M059J (cell line): ENCODE measurements at places on chromosomes 1 and 21.

GRCh38 chr1:109823543-109824348, 60.0 kb upstream of the EPS8L3 start:
- DNase-seq = peak; percentile 92

DNA sequence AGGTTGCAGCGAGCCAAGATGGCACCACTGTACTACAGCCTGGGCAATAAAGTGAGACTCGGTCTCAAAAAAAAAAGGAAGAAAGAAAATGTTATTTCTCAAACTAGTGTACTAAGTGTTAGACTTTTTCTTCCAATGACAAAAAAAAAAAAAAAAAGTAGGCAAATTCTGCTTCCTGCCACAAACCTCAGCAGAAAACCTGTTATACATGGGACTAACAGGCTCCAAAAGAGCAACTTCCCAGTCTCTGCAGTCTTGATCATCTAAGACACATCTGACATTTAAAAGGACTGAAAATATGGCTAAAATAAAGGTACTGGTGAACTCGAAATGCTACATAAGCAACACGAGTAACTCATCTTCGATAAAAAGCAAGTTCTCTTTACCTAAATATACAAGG, 59.6 kb downstream of the HSF2BP start:
- DNase-seq = no peak

GRCh38 chr21:43778469-43779335, 2.6 kb upstream of the CSTB start:
- no peak for DNase-seq

DNA sequence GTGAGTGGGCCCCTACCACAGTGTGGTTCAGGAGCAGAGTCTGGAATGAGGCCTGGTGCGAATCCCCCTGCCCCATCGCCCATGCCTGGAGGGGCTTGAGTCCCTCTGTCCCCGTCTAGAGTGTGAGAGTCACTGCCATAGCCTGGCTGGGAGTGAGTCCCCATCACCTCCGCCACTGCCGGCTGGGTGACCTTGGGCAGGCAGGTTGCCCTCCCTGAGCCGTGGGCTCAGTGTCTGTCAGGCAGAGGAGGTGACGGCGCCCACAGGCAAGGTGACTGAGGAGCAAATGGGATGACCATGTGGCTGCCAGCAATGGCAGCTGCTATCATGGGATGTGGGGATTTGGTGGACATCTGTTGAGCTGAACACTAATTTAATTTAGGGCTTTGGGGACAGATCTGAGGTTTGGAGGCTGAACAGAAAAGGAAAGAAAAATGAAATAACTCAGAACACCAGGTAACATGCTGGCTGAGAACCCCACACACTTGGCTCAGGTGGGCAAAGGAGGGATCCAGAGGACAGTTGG, 38.1 kb upstream of the GPR153 start:
- no peak for DNase-seq

- no peak for DNase-seq
Observed at GRCh38 chr1:61253912-61254633, 171.7 kb downstream of the NFIA start.

- no peak for DNase-seq
Observed at GRCh38 chr1:206679738-206680211, 4.9 kb upstream of the MAPKAPK2 start.

DNA sequence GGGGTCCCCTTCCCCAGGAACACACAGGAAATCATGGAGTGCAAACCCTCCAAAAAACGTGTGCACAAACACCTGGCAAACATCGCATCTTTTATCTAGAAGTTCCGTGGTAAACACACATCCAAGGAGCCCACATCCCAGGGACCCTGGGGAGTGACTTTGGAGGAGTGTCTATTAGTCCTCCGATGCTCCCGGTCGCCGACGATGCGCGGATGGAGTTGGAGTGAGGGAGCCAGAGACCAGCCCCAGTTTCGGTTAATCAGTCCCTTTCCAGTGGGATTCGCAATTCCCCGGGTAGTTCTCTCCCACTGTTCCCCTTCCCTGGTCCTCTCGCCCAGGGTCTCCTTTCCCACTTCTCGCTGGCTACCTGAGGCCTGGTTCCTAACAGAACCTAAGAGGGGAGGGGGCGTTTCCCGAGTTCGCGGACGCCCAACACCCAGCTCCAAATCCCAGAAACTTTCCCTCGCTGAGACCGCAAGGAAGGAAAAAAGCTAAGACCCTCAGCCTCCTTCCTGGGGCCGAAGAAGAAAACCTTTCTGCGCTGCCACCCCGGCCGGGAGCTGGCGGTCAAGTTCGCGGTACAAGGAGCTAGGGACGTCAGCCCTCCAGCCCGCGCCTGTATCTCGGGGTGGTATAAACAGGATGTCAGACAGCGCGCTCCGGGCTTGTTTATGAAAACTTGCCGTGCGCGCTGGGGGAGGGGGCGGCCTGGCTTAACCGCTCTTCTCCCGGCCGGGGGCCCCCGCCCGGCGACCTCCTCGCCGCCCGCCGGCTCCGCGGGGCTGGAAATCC, 787 bp downstream of the JAK1 start:
- peak; percentile 77 for DNase-seq

GRCh38 chr1:109793089-109793485, 29.4 kb upstream of the EPS8L3 start:
- DNase-seq = no peak

DNA sequence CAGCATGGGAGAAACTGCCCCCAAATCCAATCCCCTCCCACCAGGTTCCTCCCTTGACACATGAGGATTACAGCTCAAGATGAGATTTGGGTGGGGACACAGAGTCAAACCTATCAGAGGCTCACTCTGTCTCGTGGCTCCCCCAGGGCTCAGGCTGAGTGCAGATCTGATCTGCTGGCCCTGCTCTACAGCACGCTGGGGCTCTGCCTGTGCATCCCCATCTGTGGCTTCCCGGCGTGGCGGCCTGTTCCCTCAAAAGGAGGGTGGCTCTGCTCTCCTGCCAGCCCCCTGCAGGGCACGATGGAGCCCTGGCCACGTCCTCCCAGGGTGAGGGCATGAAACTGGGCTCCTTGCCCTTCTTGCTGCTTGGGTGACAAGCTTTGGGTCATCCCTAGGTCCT, 19.8 kb upstream of the SMYD3 start:
- no peak for DNase-seq

DNA sequence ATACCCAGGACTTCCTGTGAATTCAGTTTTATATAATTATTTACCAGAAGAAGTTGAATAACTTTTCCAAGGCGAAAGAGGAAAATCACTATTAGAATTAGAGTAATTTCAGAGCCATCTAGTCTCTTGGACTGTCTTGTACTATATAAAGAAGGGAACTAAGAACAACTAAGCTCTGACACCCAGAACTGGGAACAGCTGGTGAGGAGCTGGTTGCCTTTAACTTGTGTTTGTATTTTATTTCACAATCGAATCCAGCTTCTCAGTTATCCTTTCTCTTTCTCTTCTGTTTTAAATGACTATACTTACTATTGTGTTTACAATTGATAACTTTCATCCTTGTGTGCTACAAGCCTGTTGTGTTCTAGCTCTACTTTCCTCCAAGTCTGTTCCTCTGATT, 8.4 kb downstream of the SNX27 start:
- DNase-seq = no peak

- DNase-seq = peak; percentile 49
Observed at GRCh38 chr21:46457801-46458314, 833 bp upstream of the DIP2A start.

GRCh38 chr1:107817206-107817605, 147.8 kb downstream of the VAV3 start:
- DNase-seq = no peak

- no peak for DNase-seq
Observed at GRCh38 chr21:33916200-33916567, 580 bp upstream of the ATP5PO start.

GRCh38 chr1:221759436-221759835, 17.5 kb upstream of the DUSP10 start:
- peak; percentile 71 for DNase-seq

- peak; percentile 4 for DNase-seq
Observed at GRCh38 chr1:199356561-199356960, 670.9 kb upstream of the NR5A2 start.

GRCh38 chr1:78919150-78919549, 87.4 kb downstream of the ADGRL4 start:
- DNase-seq = no peak

DNA sequence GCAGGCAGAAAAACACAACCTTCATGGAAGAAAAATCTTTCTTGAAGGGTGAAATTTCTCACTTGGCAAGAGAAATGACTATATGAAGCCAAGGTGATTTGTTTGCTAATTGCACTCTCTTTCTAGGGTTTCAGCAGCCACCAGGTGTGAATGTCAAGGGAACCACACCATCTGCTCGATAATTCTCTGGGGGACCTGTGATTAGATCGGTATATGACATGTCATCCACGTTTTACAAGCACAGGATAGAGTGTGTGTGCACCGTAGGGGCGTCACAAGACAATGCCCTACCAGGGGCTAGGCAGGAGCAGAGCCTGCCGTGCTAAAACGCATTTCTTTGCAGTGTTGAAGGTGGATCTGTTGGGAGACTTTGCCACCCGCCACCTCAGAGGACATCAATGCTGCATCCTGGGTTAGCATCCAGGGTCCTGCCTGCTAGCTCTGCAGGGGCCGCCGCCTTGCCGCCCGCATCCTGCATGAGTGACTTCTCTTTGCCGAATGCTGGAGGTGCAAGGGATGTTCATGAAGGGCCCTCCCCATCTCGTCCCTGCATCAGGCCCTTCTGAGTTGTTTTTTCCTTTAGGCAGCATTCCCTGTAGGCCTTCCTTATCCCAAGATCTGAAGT, 37.8 kb upstream of the CCSAP start:
- DNase-seq = no peak
